ENCODE measurements at places on chromosomes 3 and 15. TPM values are rescaled to one million over a fixed set of nuclear protein-coding genes. Genes with fewer than 3 reads are reported as not detected.

- no peak for DNase-seq
These were observed 18.7 kb downstream of the ABTB1 start for GRCh38 chr3:127691489-127691888.

DNA sequence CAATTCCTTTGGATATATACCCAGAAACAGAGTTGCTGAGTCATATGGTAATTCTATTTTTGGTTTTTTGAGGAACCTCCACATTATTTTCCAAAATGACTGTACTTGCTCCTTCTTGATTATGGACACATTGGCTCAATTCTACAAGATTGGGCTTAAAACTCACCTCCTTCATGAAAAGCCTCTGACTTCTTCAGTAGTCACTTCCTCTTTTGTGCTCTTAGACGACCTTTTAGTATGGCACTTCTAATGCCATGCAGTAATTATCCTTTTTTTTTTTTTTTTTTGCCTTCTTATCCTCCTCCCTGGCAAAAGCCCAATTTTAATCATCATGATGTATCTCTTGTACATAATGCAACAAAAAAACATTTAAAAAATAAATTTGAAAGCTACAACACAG lies 33.0 kb upstream of the ABHD17C start:
- no peak for DNase-seq

- no peak for DNase-seq
These were observed 50.4 kb upstream of the TBC1D21 start for GRCh38 chr15:73822998-73823397.

DNA sequence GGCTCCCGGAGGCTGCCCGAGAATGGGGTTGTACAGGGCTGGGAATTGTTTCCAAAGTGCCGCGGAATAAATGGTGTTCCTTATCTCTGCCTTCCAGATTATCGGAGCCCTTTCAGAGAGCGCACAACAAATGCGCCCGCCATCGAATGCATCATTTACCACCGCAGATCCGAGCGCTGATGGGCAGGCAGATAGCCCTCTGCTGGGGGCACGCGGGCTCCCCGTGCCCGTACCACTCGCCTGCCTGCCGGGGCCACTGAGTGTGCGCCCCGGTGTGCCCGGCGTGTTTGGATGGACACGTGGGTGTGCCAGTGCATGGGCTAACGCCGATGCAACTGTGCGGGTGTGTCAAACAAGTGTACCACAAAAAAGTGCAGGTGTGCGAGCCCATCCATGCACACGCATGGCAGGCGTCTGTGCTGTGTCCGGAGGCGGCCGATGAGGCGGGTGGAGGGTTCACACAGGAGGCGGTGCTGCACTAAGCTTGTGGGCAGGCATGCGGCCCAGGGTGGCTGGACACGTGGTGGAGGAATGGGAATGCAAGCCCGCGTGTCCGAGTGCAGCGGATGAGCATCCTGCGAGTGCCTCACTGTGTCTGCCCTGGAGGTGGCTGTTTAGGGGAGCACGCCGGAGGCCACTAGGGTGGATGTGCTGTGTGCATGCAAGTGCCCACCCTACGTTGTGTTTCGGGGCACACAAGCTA lies 3.8 kb upstream of the GATA2 start:
- DNase-seq = no peak

DNA sequence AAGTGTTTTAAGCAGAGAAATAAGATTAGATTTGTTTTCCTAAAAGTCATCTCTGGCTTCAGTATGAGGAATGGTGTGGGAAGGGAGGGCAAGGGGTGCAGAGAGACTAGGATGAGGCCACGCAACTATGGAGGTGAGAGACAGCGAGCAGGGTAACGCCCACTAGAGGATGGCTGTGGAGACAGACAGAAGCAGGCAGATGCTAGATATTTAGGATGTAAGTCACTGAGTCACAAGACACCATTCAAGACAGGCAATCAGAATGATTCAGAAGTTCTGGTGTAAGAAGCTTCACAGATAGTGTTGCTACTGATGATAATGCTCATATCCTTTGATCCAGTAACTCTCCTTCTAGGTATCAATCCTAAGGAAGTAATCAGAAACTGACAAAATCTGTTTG lies 19.1 kb downstream of the HSPBAP1 start:
- DNase-seq = no peak

Gene SERPINI2
- not detected for total RNA-seq

Gene PTX3
- total RNA-seq = 94.1 TPM

All from breast epithelium (tissue), 4 donors.